ENCODE measurements at places on chromosomes 13 and 19.

DNA sequence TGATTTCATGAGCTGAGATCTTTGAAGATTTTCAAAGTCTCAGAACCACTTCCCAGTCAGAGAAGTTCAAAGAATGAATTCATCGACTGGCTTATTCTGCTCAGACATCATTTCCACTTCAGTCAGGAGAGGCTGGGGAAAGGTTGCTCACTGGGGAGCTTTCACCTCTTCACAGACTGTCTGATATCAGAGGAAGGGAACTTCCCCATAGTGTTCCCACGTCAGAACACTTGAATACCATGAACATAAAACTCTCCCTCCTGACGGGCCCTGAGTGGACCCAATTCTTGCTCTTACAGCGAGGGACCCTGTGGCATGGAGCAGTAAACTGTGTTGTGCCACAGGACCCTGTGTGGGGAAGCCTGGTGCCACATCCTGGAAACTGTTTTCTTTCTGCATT, 492.6 kb downstream of the COG6 start:
- H3K27ac ChIP-seq = no peak overlapping the region
- no peak for DNase-seq
- no peaks in the 10 kb centered on the region for H3K4me1 ChIP-seq
- no peaks in the 10 kb centered on the region for H3K27me3 ChIP-seq

- no peaks in the 10 kb centered on the region for H3K27me3 ChIP-seq
- H3K36me3 ChIP-seq = no peaks in the 10 kb centered on the region
- no peak for DNase-seq
Measured at GRCh38 chr13:76730220-76730619, 156.0 kb downstream of the KCTD12 start.

- no peak for DNase-seq
- H3K4me3 ChIP-seq = no peak overlapping the region
- no peak overlapping the region for H3K27ac ChIP-seq
- peaks cover 28% of the 10 kb centered on the region for H3K27me3 ChIP-seq
- H3K36me3 ChIP-seq = no peaks in the 10 kb centered on the region
Measured at GRCh38 chr13:45784755-45785675, 66.5 kb downstream of the SIAH3 start.

GRCh38 chr19:48928164-48929025, 5.1 kb upstream of the DHDH start:
- H3K27ac ChIP-seq = no peak overlapping the region
- no peak overlapping the region for H3K4me3 ChIP-seq
- H3K36me3 ChIP-seq = no peaks in the 10 kb centered on the region
